T-helper 17 cell (primary cell): ENCODE measurements at places on chromosomes 2 and 18.

GRCh38 chr2:78721355-78722033 lies 304.0 kb upstream of the REG3G start:
- DNase-seq, result no peak

DNA sequence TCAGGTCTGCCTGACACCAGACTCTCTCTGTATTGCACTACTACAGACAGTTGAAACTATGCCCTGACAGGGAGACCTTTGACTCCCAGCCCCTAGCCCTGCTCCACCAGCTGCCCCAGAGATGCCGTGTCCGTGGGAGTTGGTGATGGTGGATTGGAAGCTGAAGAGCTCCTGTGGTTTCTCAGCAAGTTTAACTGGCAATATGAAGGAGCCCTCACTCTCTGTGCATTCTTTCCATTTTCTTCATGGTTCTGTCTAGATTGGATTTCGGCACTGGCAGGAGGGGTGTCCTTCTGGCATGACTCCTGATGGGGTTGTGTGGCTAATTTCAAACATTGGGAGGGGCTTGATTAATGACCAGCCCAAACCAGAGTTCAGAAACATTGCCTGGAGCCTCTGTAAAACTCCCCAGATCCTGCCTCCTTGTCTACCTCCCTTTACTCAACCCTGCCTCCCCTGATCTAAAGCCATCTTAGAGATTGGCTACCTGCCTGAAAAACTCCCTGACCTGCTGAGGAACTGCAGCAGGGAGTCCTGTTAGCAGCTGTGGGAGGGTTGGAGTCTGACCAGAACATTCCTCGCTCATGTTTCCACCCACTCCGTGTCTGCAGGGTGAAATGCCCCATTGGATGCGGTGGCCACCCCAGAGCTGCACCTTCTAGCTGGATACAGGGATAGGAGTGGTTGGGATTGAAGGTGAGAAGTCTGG lies 206.9 kb upstream of the SPRED2 start:
- no peak for DNase-seq

DNA sequence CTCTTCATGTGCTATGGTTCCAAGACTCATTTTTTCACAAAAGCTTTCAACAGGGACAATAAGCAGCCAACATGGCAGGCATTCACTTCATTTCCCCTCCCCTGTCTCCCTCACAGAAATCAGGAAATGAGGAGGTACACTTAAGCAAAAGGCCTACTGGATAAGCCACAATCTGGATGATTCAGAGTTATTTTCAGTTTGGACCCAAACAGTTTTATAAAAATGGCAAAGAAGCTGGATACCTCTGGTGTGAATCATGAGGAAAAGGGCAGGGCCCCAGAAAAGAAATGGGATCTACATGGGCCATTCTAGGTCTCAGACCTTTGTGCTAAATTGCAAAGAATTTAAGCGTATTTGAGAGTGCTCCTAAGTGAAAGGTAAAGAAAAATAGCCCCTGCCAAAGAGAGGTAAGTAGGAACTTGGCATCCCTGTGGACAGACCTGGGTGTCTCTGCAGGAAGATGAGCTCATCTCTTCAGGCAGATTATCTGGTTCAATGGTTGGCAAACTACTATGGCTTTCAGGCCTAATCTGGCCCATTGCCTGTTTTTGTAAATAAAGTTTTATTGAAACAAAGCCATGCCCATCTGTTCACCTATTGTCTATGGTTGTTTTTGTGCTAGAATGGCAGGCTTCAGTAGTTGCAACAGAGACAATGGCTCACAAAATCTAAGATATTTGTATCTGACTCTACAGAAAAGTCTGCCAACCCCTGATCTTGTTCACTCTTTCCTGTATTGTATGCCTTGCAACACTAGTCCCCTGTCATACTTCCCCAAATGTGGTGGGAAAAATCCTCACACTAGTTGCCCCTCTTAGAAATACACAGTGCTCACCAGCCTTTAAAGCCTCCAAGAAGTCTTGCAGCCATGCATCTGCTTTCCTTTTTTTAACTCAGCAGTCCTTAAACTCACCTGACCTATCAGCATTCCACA lies 315.0 kb downstream of the ALK start:
- DNase-seq, result no peak

GRCh38 chr2:19879120-19879519 lies 22.7 kb downstream of the TTC32 start:
- no peak for DNase-seq

- DNase-seq, result no peak
Measured at GRCh38 chr2:200871151-200871550, 6.7 kb upstream of the CLK1 start.

DNA sequence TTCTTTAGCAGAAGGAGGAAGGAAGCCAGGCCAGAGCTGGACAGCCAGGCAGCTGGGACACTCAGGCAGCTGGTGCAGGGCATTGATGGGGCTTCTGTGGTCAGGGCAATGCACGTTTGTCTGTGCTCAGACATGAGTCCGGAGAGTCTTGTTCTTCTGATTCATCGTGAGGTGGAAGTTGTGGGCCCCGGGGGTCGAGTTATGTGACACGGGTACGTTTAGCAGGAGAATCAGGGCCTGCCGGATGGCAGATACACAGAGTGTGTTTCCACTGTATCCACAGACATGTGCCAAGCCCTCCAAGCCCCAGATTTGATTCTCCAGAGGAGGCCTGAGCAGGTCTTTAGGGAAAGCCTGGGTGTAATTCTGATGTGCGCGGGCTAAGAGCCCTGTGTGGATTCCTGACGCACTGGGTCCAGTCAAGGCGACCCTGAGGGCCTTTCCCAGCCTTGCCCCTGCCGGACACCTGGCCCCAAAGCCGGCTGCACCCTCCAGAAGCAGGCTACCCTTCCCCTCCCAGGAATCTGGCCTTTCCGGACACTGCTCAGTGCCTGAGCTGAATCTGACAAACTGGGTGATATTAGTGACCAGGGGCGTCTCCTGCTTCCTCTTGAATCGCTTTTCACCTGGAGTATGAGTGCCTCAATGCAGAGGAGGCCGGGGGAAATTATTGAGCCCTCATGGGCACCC lies 10.1 kb downstream of the ARHGEF4 start:
- no peak for DNase-seq

DNA sequence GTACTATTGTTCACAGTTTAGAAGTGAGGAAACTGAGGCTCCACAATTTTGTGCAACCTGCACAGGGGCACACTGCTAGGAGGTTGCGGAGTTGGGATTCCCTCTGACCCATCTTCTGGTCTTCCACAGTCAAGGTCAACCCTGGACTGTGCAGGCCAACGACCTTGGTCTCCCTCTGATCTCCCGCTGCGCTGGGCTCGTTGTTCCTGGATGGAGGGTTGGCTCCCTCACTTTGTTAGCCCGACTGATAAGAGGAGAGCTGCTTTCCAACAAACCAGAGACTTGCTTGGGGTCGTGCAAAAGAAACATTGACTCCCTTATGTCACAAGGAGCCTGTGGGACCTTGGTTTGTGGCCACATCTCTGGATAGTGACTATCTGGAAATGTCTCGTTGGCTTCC lies 187.6 kb downstream of the MYCN start:
- DNase-seq, result no peak

GRCh38 chr2:175690113-175690837 lies 311.8 kb downstream of the LNPK start:
- DNase-seq, result no peak

DNA sequence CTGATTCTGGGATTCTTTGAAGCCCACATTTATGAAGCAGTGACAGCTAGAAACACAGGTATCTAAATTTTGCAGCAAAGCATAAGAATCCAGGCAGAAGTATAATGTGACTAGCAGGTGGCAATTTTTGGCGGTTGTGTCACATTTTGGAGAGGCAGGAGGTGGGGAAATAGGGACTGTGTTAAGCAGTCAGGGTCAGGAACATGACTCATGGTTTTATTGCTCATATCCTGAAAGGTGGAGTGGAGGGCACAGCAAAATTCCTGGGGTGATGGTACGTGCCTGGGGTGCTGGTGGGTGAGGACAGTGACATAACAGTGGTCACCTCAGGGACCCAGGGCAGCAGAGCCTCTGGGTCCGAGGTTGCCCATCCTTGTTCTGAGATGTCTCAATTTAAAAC lies 63.5 kb upstream of the TTN start:
- DNase-seq, result no peak

DNA sequence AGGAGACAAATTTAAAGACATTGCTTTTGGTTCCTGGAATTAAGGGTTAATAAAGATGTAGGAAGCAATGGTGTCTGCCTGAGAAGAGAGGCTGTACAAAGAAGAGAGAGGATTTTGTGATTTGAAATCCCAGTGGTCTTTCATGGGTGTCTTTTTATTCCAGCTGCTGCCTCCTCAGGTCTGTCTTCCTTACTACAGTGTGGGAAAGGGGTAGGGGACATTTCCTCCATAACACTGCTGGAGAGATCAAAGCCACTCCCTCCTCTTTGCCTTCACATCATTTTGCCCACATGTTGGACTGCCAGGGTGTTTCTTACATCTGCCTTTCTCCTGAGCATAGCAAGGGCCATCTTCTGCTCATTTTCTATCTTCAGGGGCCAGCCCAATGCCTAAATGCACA lies 348.5 kb downstream of the EN1 start:
- DNase-seq, result no peak

DNA sequence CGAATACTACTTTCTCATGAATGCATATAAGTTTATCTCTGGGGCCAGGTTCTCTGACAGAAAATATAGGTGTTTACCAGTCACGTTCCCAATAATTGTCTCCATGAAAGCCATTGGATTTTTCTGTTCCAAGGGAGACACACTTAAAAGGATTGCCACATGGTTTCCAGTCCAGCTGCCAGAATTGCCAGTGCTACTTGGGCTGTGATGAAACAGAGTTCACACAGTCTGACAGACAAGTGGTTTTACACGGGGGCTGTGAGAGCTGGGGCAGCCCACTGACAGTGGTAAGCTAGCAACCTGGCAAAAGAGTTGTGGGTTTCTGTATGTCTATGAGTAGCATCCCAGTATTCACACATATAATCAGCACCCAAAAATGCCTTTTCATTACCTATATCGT lies 27.7 kb upstream of the ATRAID start:
- no peak for DNase-seq

DNA sequence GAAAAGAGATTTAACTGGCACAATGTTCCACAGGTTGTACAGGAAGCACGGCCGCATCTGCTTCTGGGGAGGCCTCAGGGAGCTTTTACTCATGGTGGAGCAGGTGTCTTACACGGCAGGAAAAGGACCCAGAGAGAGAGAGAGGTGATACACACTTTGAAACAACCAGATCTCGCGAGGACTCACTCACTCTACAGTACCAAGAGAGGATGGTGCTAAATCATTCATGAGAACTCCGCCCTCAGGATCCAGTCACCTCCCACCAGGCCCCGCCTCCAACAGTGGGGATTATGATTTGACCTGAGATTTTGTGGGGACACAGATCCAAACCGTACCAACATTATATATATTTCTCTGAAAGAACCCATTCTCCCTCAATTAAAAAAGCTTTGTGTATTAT lies 79.7 kb upstream of the DOCK10 start:
- DNase-seq, result no peak

DNA sequence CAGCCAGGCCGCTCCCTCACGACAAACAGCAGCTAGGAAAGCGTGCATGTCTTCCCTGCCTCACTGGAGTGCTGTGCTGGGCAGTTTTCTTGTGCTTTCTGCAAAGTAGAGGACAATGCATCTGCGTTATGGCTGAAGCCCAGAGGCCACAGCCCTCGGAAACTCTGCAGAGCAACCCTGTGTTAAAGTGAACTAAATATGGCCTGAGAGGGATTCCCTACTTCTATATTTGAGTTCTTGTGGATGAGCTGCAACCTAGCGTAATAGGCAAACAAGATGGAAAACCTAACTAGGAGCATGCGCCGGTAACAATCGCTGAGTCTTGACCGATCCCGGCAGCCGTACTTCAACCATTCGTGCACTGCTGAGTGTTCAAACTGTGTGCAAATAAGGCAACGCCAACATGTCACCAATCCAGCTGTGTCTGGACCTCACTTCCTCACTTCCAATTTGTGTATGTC lies 471.9 kb upstream of the HS6ST1 start:
- DNase-seq, result no peak

DNA sequence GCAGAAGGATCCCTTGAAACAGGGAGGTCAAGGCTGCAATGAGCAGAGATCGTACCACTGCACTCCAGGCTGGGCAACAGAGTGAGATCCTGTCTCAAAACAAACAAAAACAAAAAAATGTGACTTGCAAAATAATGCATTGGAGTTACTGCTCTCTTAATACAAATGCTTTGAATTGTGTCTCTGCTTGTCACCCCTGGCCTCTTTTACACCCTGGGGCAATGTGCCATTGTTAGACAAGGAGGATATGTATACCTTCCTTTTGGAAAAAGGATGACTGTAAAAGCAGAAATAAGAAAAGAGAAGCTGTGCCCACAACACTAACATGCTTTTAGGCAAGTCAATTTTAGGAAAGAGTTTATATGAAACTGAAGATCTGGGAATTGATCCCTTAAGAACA lies 20.8 kb upstream of the C2orf74 start:
- no peak for DNase-seq

GRCh38 chr2:75632091-75632701 lies 14.4 kb upstream of the MRPL19 start:
- no peak for DNase-seq

GRCh38 chr2:47833516-47833968 lies 50.6 kb downstream of the MSH6 start:
- no peak for DNase-seq
